Mesenteric fat pad (tissue), 1 donor: ENCODE measurements at places on chromosomes 4 and X.

- no peak for DNase-seq
These were observed 105.0 kb upstream of the ANKRD50 start for GRCh38 chr4:124817531-124817930.

DNA sequence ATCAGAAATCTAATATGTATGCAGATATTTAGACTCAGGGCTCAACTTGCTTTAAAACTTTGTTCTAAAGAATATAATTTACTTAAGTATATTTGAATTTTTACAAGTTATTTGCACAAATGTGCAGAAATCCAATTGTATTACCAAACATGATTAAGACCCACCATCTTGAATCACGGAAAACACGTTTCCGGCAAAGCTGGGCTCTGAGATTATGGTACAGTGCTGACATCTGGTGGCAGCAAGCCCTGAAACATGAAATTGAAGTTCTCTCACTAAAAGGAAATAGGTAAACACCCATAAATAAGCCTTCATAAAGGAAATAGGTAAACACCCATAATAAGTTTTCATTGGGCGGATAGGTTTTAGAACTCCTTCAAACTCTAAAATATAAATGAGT lies 98.3 kb upstream of the MAOA start:
- no peak for DNase-seq

DNA sequence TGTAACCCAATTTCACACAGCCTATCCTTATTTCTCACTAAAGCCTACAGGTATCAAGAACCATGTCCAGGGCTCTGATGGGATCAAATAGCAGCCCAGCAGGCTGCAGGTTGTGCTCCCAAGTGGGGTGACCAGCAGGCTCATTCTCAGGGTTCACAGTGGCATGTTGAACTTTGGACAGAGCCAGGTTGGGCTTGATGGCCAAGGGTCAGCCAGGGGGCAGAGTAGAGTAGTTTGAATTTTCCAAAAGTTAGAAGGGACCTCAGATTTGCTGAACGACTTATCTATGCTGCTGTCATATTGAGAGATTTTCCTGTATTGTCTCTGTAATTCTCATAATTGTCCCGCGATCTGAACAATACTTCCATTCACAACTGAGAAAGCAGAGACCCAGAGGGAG lies 310.8 kb upstream of the BOD1L1 start:
- DNase-seq, result no peak

GRCh38 chrX:13651150-13651549 lies 1.8 kb upstream of the TCEANC start:
- DNase-seq, result no peak
